ENCODE measurements at places on chromosomes 6 and 20. TPM values are rescaled to one million over a fixed set of nuclear protein-coding genes. Genes with fewer than 3 reads are reported as not detected.

DNA sequence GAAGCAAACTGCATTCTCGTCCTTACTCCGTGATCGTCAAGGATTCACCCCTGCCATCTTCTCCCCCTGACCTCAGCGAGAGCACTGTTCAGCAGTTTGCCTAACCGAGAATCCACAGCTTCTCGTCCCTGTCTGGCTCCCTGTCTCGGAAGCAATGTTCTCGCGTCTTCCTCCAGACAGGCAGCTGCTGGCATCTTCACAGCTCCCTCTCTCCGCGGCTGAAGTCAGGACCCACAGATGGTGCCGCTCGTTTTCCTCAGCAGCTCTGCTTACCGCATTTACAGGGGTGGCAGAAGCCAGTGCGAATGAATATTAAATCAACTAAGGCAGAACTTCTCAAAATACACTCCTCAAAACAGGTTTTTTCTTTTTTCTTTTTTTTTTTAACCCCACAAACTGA lies 18.9 kb upstream of the SLC22A2 start:
- no peak overlapping the region for H3K4me3 ChIP-seq
- H3K4me1 ChIP-seq, result no peaks in the 10 kb centered on the region
- no peaks in the 10 kb centered on the region for H3K36me3 ChIP-seq
- no peaks in the 10 kb centered on the region for H3K27me3 ChIP-seq

Gene AIF1
- polyA plus RNA-seq, result 55.5 TPM

DNA sequence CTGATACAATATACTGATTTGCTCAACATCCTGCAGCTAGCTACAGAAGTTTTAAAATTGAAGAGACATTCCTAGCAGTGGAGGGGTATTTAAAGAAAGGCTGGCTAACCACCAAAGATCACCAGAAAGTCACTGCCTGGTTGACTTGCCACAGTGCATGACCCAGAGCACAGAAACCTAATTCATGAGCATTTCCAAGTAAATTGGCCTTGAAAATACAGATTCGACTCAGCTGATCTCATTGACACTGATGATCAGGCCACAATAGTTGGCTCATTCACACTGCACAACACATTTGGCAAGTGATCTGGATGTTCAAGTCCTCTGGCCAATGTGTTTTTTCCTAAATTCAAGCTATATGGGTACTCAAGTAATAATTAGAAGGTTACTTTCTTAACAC lies 13.3 kb upstream of the TDRD6 start:
- no peak for DNase-seq
- no peaks in the 10 kb centered on the region for H3K27me3 ChIP-seq
- H3K4me3 ChIP-seq, result no peak overlapping the region
- H3K4me1 ChIP-seq, result no peaks in the 10 kb centered on the region

DNA sequence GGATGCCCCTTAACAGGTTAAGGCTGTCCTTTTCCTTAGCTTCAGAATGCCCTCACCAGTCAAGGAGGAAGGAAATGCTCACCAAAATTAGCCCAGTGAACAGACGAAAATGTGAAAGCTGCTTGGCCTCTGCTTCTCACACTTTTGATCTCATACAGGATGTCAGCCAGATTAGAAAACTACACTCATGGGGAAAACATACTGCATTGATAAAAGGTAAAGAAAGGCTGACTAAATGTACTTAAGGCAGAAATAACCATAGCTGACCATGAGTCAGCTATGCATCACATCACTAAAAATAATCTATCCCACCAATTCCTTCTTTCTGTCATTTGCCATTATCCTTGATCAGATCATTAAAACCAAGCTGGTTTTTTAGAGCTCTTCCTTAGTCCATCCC lies 198.4 kb upstream of the TENT5A start:
- no peak for DNase-seq
- no peaks in the 10 kb centered on the region for H3K36me3 ChIP-seq
- H3K4me1 ChIP-seq, result no peaks in the 10 kb centered on the region
- peaks cover 3% of the 10 kb centered on the region for H3K27me3 ChIP-seq
- H3K4me3 ChIP-seq, result no peak overlapping the region
- H3K27ac ChIP-seq, result no peak overlapping the region

GRCh38 chr6:159953091-159953601 lies 15.7 kb upstream of the IGF2R start:
- no peak for DNase-seq
- H3K36me3 ChIP-seq, result no peaks in the 10 kb centered on the region
- H3K27me3 ChIP-seq, result peaks cover 7% of the 10 kb centered on the region
- no peak overlapping the region for H3K27ac ChIP-seq
- no peak overlapping the region for H3K4me3 ChIP-seq
- no peaks in the 10 kb centered on the region for H3K4me1 ChIP-seq

DNA sequence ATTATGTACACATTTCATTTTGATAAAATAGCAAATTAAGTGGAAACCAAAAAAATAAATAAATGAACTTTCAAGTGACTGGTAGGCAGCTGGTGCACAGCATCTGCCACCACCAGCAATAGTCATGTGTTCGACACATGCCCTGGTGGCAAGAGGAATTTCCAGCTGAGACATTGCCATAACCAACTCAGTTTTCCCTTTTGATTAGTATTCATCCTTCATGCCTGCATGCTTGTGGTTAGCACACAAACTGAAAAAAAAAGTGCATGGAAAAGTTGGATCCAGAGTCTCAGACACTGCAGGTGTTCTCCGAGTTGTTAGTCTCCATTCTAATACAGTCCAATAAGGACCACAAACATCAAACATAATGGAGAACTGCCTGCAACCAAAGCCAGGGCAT lies 156.0 kb upstream of the SOX4 start:
- H3K4me1 ChIP-seq, result no peaks in the 10 kb centered on the region
- H3K4me3 ChIP-seq, result no peak overlapping the region
- no peak overlapping the region for H3K27ac ChIP-seq
- no peaks in the 10 kb centered on the region for H3K27me3 ChIP-seq

Gene ZNF318
- polyA plus RNA-seq, result 3.6 TPM

- H3K27me3 ChIP-seq, result no peaks in the 10 kb centered on the region
- H3K4me3 ChIP-seq, result no peak overlapping the region
- no peaks in the 10 kb centered on the region for H3K36me3 ChIP-seq
- H3K4me1 ChIP-seq, result no peaks in the 10 kb centered on the region
- DNase-seq, result no peak
Observed at GRCh38 chr6:108960601-108961000, 112.4 kb downstream of the ARMC2 start.

GRCh38 chr6:54698974-54699373 lies 147.6 kb upstream of the FAM83B start:
- DNase-seq, result no peak
- H3K27me3 ChIP-seq, result no peaks in the 10 kb centered on the region
- H3K27ac ChIP-seq, result no peak overlapping the region
- no peak overlapping the region for H3K4me3 ChIP-seq
- H3K4me1 ChIP-seq, result no peaks in the 10 kb centered on the region
- no peaks in the 10 kb centered on the region for H3K36me3 ChIP-seq

Gene BPIFB1
- polyA plus RNA-seq, result not detected

Gene SGK2
- polyA plus RNA-seq, result 28.4 TPM

- H3K27ac ChIP-seq, result no peak overlapping the region
- H3K4me1 ChIP-seq, result peaks cover 5% of the 10 kb centered on the region
- DNase-seq, result no peak
Observed at GRCh38 chr6:150723345-150723658, 123.6 kb downstream of the PLEKHG1 start.

GRCh38 chr6:144619966-144620365 lies 334.8 kb downstream of the UTRN start:
- H3K27me3 ChIP-seq, result no peaks in the 10 kb centered on the region
- H3K4me3 ChIP-seq, result no peak overlapping the region
- no peaks in the 10 kb centered on the region for H3K36me3 ChIP-seq
- no peaks in the 10 kb centered on the region for H3K4me1 ChIP-seq

Gene RAET1E
- 0.13 TPM for polyA plus RNA-seq

GRCh38 chr6:133674661-133675060 lies 214.3 kb upstream of the TCF21 start:
- H3K4me1 ChIP-seq, result no peaks in the 10 kb centered on the region
- no peaks in the 10 kb centered on the region for H3K27me3 ChIP-seq
- H3K27ac ChIP-seq, result no peak overlapping the region
- H3K36me3 ChIP-seq, result no peaks in the 10 kb centered on the region

DNA sequence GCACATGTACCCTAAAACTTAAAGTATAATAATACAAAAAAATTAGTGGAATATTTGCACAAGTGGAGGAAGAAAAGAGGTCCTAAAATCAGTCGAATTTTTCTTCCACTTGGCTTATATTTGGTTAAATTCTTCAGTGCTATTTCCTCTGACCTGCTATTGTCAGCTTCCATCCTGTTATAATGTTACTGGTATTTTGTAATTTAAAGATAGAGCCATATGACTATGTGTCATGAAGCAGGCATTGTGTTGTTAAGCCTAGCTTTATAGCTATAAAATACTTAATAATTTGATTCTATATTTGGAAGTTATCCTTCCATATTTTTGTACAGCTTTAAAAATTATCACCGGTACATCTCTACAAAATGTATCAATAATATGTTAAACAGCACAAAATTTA lies 455.9 kb upstream of the MARCKS start:
- H3K36me3 ChIP-seq, result no peaks in the 10 kb centered on the region
- DNase-seq, result no peak
- no peak overlapping the region for H3K4me3 ChIP-seq
- no peak overlapping the region for H3K27ac ChIP-seq

DNA sequence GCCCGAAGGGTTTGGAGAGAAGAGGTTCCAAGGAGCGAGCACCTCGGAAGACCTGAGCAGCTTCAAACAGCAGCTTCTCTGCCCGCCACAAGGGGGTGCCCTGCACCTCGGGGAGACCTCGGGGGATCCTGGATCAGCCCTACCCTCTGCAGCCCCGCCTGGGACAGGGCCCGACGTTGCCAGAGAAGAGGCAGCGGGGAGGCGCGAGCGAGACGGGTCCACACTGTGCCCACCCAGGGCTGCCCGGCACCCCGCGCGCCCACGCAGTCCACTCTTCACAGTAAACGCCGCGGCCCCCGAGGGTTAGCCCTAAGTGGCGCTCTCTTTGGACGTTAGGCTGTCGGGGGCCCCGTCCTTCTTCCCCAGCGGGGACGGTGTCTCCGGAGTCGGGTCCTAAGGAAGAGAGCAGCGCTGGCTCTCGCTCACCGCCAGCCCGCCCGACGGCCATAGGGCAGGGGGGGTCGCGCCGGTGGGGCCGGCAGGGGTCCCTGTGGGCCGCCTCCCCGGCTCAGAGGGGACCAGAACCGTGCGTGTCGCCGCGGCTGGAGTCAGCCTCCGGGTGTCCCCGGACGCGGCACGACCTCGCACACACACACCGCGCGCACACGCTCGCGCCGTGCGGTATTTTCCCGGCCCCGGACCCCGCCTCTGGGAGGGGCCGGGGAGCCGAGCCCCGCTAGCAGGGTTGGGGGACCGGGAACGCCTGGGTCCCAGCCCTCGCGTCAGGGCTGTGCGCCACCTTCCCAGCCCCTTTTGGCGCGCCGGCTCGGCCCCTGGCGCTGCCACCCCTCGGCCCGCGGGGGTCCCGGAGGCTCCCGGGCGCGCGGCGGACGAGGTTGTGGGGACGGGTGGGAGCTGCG lies 929 bp downstream of the CDH22 start:
- no peak overlapping the region for H3K27ac ChIP-seq
- no peaks in the 10 kb centered on the region for H3K36me3 ChIP-seq
- H3K4me3 ChIP-seq, result no peak overlapping the region
- H3K4me1 ChIP-seq, result no peaks in the 10 kb centered on the region
- H3K27me3 ChIP-seq, result peaks cover 68% of the 10 kb centered on the region

Gene DNAH8
- polyA plus RNA-seq, result 0.01 TPM

GRCh38 chr6:89050155-89050554 lies 30.4 kb upstream of the PNRC1 start:
- H3K36me3 ChIP-seq, result no peaks in the 10 kb centered on the region
- H3K27ac ChIP-seq, result no peak overlapping the region
- H3K4me1 ChIP-seq, result peaks cover 3% of the 10 kb centered on the region
- no peak overlapping the region for H3K4me3 ChIP-seq

- H3K4me1 ChIP-seq, result no peaks in the 10 kb centered on the region
- H3K27me3 ChIP-seq, result no peaks in the 10 kb centered on the region
- H3K27ac ChIP-seq, result peak overlapping the region; percentile 30
- H3K4me3 ChIP-seq, result no peak overlapping the region
- DNase-seq, result peak; percentile 80
Observed at GRCh38 chr6:21537637-21538036, 55.9 kb upstream of the SOX4 start.

- H3K36me3 ChIP-seq, result no peaks in the 10 kb centered on the region
- no peaks in the 10 kb centered on the region for H3K4me1 ChIP-seq
- DNase-seq, result no peak
- no peaks in the 10 kb centered on the region for H3K27me3 ChIP-seq
- no peak overlapping the region for H3K4me3 ChIP-seq
Observed at GRCh38 chr6:18028332-18028731, 40.9 kb upstream of the KIF13A start.

- H3K27me3 ChIP-seq, result no peaks in the 10 kb centered on the region
- H3K4me3 ChIP-seq, result no peak overlapping the region
- H3K36me3 ChIP-seq, result no peaks in the 10 kb centered on the region
- H3K27ac ChIP-seq, result no peak overlapping the region
Observed at GRCh38 chr6:27800731-27801373, 111.3 kb downstream of the OR2B2 start.

Gene ESF1
- 8.4 TPM for polyA plus RNA-seq

Gene OPN5
- not detected for polyA plus RNA-seq

Gene ARMC2
- 3.0 TPM for polyA plus RNA-seq

- no peak overlapping the region for H3K4me3 ChIP-seq
- no peaks in the 10 kb centered on the region for H3K27me3 ChIP-seq
- no peak for DNase-seq
Observed at GRCh38 chr6:110708295-110708950, 106.8 kb downstream of the CDK19 start.

GRCh38 chr20:36606158-36607066 lies 833 bp downstream of the RAB5IF start:
- H3K4me1 ChIP-seq, result peaks cover 5% of the 10 kb centered on the region
- H3K27me3 ChIP-seq, result no peaks in the 10 kb centered on the region
- peak; percentile 82 for DNase-seq
- H3K4me3 ChIP-seq, result peak overlapping the region; percentile 76
- H3K36me3 ChIP-seq, result peaks cover 37% of the 10 kb centered on the region

Gene PTCHD4
- not detected for polyA plus RNA-seq

Gene CAGE1
- not detected for polyA plus RNA-seq

GRCh38 chr20:5364997-5365597 lies 48.3 kb upstream of the PROKR2 start:
- DNase-seq, result no peak
- no peaks in the 10 kb centered on the region for H3K4me1 ChIP-seq
- H3K27ac ChIP-seq, result no peak overlapping the region

Gene FLRT3
- 3.8 TPM for polyA plus RNA-seq

DNA sequence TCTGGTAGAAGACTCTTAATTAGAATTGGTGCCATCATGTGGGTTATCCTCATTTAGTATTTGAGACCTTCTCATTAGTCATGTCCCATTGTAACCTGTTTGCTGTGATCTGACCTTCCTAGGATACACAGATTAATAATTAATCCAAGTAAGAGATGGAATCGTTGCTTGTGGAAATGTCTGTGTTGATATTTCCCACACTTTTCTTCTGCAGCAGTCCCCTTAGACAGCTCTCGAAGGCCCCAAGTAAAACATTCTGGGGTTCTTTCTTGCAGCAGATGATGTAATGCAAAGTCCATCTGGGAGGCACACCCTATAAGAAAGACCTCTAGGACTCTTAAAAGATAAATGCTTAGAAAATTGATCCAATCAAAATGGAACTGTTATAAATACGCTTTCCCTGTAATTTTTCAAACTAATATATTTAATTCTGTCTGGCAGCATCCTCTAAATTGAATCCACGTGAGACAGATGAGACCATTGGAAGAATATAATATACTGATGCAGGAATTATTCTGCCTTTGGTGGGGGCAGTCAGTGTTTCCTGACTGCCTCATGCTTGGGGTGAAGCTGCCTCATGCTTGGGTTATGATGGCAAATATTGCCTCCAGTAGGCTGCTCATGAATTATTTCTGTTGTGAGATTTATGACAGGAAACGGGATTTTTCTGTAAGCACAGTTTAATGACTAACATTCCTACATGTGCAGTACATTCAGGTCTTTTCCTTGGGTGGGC lies 54.5 kb upstream of the ARMC2 start:
- H3K4me1 ChIP-seq, result peaks cover 4% of the 10 kb centered on the region
- no peaks in the 10 kb centered on the region for H3K27me3 ChIP-seq
- peak; percentile 38 for DNase-seq
- H3K27ac ChIP-seq, result no peak overlapping the region
- no peak overlapping the region for H3K4me3 ChIP-seq

Gene MUCL3
- polyA plus RNA-seq, result 0.01 TPM

Measured in small intestine (tissue), 16 donors.